Activated T-helper 2 cell treated with anti-CD3 and anti-CD28 coated beads, Interferon-gamma antibody, Interleukin-2, Interleukin-4, amounts not matched to agents 10 μg/mL and 5 μg/mL and 100 μg/mL, durations not matched to agents 14 hours and 24 hours and 36 hours (primary cell): ENCODE measurements at places on chromosomes 12 and 14. TPM values are rescaled to one million over a fixed set of nuclear protein-coding genes. Genes with fewer than 3 reads are reported as not detected.

DNA sequence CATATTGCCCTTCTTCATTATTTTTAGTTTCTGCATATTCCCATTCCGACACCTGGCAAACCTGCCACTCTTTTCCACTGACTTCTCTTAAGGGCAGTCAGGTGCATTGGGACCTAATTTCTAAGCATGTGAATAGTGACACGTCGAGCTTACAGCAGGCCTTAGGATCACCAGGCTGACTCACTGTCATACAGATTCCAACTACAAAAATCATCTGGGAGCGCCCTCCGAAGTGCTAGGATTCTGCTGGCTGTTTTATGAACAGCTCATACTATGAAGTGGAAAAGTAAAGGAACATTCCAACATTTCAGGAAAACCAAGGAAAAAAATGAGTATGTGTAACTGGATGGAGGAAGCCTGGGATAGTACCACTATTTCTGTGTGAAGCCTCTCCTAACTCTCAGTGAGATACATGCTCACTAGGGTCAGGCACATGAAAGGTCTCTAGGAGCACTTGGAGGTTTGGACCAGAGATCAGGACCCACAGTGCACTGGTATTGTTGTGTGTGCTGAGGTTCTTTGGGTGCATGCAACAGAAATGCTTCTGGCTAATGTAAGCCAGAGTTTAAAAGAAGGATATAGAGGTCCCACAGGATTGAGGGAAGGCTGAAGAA is 257.4 kb downstream of the ZFP36L1 start:
- no peak for DNase-seq

- DNase-seq = no peak
Measured at GRCh38 chr12:81779216-81779615, 20.1 kb upstream of the PPFIA2 start.

Gene PRIMA1
- total RNA-seq = not detected in 2 replicates

GRCh38 chr12:110365489-110366320 is 37.8 kb downstream of the ANAPC7 start:
- DNase-seq = no peak

Gene TCL1B
- not detected in 2 replicates for total RNA-seq

- DNase-seq = no peak
Measured at GRCh38 chr12:53798575-53798974, 46.8 kb upstream of the CISTR start.

Gene EML5
- 0.39 and 0.55 TPM in 2 replicates for total RNA-seq

GRCh38 chr12:16756833-16757555 is 151.0 kb upstream of the LMO3 start:
- no peak for DNase-seq

GRCh38 chr14:23286902-23287479 is 1.1 kb upstream of the HOMEZ start:
- DNase-seq = no peak

Gene TMEM119
- not detected in 2 replicates for total RNA-seq

Gene WIF1
- total RNA-seq = not detected in 2 replicates

DNA sequence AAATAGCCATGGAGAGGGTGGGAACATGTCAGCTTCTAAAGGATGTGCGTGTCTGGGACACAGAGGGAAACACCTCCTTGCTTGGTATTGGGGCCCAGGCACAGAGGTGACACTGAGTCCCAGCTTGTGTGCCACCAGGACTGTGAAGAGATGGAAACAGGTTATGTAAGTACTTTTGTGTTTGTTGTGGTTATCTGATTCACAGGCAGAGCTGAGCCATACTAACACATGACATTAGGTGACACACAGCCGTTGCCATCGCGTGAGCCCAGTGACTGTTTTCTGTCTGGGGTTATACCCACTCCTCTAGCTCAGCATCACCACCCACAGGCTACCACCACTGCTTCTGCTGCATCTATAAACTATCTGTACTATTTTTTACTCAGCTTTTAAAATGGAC is 12.1 kb upstream of the FLVCR2 start:
- peak; percentile 72 for DNase-seq

Gene OR6C3
- total RNA-seq = not detected in 2 replicates

Gene SOX5
- total RNA-seq = 0.34 and 0.53 TPM in 2 replicates

Gene AP4S1
- 7.0 and 8.8 TPM in 2 replicates for total RNA-seq

GRCh38 chr12:32217354-32218310 is 111.0 kb downstream of the BICD1 start:
- DNase-seq = no peak

- DNase-seq = no peak
Measured at GRCh38 chr12:64890873-64891468, 66.5 kb downstream of the TBC1D30 start.

DNA sequence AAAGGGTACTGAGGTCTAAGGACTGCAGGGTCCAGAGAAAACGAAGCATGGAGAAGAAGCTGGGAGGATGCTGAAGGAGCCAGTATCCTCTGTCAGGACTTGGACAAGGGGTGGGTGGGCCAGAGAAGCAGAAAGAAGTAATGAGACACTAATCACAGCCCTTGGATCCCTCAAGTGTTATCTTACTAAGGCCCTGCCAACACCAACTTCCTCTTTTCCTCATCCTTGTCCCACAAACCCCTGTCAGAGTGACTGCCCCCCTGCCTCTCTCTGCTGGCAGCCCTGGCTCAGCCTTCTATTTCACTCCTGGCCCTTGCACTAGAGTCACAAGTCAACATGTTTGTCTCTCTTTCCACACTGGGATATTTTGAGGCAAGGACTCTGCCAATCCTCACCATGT is 3.8 kb upstream of the ASIC1 start:
- no peak for DNase-seq

DNA sequence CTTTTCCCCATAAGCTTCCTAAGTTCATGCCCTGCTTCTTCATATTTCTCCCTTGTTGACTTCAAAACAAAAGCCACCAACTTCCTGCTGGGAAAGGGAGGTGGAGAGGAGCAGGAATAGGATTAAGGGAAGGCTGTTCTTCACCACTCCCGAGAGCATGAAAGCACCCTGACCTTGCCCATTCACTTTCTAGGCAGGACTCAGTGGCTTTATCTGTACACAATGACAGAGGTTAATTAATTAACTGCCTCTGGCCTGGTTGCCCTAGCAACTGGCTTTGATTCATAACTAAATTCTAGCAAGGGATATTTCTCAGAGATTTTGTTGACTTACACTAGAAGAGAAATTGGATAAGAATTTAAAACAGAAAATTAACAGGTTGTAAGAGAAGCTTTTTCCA is 396.8 kb downstream of the RPS29 start:
- no peak for DNase-seq

Gene OTX2
- not detected in 2 replicates for total RNA-seq

DNA sequence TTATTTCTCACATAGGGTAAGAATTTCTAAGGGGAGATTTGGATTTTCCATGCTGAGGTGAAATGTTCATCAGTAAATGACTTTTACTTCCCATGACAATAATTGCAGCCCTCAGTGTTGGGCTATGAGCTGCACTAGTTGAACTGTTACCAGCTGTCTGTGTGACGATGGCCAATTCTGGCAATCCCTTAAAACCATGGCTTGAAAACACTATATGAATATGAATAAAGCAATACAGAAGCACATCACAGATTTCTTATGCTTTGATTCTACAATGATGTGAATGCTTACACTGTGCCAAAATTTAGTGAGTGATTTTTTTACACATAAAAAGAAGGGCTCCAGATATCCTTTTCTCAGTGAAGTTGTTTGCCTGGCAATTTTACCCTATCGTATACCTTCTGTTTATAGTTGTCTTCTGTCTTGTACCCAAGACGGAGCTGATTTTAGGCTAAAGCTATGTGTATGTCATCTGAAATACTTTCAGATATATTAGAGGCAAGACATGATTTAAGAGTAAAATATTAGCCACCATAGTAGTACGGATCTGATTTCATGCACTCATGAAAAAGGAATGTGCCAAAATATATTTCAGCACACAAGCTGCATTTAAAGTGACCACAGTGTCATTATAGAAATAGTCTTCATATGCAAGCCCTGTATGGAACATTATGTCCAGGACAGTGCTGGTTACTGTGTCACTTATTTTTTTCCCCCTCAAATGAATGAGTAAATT is 52.0 kb downstream of the SLC38A4 start:
- no peak for DNase-seq

Gene ART4
- total RNA-seq = not detected in 2 replicates

DNA sequence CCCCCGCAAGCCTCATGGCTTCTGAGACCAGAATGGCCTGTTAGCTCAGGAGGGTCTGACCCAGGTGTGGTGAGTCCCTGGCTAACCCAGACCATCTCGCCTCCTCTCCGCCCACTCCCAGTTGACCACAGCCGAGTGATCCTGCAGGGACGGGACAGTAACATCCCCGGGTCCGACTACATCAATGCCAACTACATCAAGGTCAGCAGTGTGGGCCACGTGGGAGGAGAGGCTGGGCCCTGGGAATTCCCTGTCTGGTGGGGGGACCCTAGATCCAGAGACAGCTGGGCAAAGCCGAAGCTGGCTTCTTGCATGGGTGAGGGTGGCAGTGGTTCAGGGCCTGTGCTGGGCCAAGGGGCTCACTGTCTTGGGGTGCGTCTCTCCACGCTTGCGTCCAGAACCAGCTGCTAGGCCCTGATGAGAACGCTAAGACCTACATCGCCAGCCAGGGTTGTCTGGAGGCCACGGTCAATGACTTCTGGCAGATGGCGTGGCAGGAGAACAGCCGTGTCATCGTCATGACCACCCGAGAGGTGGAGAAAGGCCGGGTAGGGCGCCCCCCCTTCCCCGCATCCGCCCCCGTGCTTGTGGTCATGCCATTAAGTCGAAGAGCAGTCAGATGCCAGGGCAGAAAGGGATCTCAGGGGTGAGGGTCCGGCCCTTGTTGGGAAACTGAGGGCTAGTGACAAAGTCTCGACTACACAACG is 5.0 kb downstream of the PTPN6 start:
- no peak for DNase-seq

DNA sequence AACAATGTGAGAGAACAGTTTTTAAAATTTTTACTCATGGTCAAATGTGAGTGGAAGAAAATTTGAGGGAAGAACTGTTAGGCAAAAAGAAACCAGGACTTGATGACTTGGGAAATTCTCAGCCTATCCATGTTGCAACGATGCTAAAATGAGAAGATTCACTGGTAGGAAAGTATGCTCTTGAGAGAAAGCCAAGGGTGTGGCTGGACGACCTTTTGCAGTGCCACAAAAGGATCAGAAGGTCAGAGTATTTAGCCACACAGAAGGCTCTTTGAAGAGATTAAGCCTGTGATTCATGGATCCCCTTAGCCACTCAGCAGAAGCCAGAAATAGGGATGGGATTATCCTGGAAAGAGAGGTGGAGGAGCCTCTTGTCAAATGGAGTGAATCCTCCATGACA is 336.8 kb downstream of the LRIG3 start:
- no peak for DNase-seq

DNA sequence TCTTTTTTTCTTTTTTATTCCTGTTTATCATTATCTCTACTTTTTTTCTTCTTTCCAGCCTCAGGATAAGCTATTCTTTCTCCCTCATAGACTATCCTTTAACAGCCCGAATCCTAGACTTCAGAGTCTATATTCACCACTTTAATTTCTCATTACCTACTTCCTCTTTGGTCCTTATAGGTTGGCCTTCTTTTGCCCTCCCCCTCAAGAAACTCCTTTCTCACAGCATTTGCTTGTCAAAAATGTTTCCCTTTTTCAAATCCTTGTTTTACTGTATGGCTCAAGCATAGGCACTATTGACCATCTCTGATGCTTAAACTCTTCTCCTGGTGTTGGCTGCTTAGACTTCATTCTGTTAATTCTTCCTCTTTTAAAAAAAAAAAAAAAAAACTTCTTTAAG is 52.5 kb downstream of the KIAA0586 start:
- no peak for DNase-seq

DNA sequence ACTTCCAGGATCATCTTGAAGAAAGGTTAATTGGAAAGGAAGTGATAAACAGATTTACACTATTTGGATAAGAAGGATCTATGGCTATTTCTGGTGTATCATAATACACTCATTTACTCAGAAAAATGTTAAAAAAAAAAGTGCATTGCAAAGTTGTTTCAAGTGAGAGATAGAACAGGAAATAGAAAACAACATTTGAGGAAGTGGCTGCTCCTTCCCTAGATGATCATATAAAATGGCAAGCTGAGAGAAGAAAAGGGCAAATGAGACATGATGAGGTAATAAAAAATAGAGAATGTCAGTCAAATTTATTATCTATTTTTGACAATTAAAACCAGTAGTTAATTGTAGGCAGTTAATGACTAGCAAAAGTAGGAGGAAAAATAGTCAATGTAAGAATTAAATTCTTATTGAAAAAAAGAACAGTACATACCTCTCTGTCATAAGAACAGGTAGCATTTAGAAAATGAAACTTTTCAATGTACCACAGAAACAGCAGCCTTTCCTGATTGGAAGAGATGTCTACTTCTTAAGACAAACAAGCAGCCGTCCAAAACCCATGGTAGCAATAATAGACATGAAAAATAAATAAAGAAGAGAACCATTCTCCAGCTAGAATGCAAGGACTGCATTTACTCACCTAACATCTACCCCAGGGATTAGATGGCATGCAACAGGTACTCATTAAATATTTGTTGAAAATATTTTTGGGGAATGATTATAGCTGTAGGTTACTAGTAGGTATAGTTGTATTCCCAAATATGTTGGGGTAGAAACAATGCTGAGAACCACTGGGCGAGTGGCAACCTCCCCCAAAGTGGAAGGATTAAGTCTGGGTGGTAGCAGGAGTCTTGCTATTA is 63.9 kb upstream of the GRIP1 start:
- no peak for DNase-seq

Gene OR6C2
- not detected in 2 replicates for total RNA-seq

DNA sequence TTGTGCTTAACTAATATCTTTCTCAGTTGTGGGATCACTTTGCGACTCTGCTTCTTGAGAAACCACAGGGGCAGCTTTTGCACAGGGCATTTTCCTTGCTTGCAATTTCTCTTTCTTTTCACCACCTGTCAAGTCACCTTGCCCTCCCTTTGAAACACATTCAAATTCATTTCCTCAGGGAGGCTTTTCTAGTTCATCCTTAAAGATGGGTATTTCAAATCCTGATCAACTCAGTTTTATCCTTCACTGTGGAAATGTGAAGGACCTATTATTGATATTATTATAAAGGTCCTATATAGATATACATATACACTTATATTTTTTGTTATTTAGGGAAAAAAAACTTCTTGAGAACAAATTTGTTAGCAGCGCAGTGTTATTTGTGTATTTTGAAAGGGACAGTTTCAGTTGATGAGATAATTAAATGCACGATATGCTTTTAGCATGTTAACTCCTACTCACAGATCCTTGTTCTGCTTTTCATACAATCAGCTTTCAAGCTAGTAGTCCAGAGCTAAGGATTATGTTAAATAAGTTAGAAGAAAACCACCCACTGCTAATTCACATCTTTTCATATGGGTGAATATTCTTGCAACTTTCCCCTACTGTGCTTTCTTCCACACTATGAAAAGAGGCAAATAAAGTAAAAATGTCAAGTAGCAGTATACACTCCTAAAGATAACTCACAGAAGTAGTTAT is 501.4 kb upstream of the RGS6 start:
- DNase-seq = no peak

- peak; percentile 35 for DNase-seq
Measured at GRCh38 chr14:75418850-75419768, 8.7 kb upstream of the JDP2 start.
